NCI-H2171 treated with DMSO at 0.1 percent for 48 hours (cell line): ENCODE measurements at places on chromosomes 11 and 22.
A peak's percentile ranks its signal among the peaks of the same experiment; 100 is the strongest.

GRCh38 chr22:44024288-44024921 is at the start of gene PARVB:
Gene PARVB, plus strand, starts transcription at chr22:44024302. Its CDS starts 38 bp downstream, at chr22:44024340.
- no peak for DNase-seq

- DNase-seq = no peak
These were observed 20.0 kb downstream of the SELENOO start for GRCh38 chr22:50220603-50221409.

DNA sequence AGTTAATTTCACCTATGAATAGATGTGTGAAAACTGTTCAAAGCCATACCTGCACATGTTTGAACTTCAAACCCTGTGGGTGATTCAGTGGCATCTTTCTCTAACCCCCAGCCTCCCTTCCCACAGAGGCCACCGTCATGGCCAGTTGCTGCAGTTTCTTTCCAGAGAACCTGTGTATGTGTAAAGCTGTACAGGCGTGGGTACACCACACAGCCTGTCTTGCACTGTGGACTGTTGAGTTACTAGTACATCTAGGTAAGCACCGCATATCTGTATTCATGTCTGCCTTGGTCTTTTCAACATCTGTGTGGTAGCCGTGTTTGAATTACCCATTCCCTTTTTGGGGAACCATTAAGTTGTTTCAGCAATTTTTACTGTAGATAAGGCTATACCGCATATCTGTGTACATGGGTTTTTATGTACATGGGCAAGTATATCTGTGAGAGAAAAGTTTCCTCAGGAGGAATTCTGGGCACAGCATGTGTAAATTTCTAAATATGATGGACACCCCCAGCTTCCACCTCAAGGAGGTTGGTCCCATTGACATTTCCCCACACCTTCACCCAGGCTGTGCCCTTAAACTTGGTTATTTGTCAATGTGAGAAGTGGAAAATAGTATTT is 13.9 kb downstream of the NEAT1 start:
- DNase-seq = no peak

DNA sequence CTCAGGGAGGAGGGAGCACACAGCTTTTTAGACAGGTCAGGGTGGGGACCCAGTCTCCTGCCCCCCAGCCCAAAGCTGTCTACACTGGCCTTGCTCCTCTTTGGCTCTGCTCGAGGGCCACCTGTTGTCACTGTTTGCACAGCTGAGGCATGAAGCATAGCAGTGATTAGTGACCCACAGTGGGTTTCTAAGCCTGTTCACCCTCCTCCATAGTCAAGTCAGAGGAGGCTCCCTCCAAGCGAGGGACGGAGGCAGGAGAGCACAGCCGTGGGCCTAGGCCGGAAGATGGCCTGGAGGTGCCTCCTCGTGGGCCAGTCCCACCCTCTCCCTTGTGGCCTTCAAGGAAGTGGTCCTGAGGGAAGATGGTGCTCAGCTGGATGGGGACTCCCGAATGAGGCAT is 241.1 kb downstream of the GRIK4 start:
- no peak for DNase-seq

GRCh38 chr22:42493393-42493792 is 26.2 kb downstream of the RRP7A start:
- no peak for DNase-seq

DNA sequence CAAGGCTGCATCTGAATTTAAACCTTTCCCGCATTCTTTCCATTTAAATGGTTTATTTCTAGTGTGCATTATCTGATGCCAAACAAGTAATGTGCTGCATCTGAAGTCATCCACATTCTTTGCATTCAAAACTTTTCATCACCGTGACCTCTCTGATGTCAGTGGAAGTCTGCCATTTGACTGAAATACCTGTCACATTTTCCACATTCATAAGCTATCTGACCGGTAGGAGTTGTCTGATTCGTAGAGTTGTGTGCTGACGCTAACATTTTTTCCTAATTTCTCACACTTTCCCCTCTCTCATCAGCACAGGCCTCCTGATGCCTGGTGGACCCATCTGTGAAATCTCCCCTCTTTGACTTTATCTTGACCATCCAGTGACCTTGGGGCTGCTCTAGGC is 79.9 kb upstream of the BARX2 start:
- DNase-seq = no peak

DNA sequence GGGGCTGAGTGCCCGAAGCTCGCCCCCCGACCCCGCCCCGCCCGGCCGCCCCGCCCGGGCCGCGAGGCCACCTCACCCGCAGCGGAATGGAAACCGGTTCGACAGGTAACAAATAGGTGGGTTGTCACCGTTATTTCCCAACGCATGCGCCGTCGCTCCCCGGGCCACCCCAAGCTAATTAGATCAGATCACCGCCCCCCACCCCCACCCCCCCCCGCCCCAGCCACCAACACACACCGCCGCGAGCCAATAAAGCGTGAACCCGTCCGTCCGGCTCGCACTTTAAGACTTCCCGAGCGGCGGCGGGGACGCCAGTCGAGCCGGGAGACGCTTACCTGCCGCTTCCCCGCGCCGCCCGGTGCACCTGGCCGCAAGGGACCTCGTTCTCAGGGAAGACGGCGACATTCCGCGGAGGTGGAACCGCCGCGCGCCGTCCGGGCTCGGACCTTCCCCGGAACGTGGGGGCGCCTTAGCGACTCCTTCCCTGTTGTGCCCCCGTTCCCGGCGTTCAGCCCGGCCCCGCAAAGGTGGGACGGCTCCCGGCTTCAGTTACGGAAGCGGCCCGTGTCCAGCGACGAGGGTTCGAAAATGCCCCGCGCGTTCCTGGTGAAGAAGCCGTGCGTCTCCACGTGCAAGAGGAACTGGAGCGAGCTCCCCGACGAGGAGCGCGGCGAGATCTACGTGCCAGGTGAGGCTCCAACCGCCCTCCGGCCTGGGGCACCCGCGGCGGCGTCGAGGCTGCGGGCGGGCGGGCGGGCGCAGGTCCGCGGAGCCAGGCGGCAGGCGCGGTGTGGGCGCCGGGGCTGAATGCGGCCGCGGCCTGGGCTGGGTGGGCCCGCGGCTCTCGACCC is at the start of gene OVOL1:
OVOL1 (plus strand) TSS at position 278 of the 851 bp plus-strand sequence; CDS start at position 589, 311 bp downstream.
- peak; percentile 9 for DNase-seq

DNA sequence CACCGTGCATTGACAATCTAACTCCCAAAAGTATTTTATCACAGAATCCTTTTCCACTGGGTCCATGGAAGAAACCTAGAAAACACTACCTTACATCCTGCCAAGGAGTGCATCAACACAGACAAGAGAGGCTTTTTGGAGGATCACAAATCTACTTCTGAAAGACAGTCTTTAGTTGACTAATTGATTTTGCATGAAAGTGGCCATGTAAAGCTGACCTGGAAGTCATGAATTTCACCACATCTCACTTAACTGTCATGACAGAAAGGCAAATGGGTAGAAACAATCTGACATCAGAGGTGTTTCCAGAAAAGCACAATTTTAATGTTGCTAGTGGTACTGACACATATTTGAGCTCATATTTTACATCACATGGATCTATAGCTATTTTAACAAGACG is 101.6 kb downstream of the FAM76B start:
- DNase-seq = no peak

- DNase-seq = no peak
These were observed 33.4 kb upstream of the PTPRJ start for GRCh38 chr11:47946682-47947559.

DNA sequence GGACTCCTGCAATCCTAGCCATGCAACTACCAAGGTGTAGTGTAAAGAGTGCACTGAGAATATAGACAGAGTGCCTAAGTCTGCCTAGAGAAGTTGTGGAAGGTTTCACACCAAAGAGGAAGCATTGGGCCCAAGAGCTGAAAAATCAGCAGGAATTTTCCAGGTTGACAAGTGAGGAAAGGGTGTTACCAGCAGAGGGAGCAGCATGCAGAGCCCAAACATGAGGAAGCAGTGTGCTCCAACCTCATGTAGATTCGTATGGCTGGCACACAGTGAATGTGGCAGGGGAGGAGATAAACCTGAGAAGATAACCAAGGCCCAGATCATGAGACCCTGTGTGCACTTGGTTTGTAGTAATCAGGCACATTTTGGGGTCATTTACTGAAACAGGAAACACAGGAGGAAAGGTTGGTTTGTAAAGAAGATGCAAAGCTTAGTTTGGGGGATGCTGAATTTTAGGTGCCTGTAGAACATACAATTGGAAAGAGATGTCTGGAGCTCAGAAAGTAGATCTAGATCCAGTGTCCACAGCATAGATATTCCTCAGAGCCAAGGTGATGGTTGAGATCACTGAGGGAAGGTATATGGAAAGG is 1.7 kb downstream of the HPX start:
- DNase-seq = no peak

DNA sequence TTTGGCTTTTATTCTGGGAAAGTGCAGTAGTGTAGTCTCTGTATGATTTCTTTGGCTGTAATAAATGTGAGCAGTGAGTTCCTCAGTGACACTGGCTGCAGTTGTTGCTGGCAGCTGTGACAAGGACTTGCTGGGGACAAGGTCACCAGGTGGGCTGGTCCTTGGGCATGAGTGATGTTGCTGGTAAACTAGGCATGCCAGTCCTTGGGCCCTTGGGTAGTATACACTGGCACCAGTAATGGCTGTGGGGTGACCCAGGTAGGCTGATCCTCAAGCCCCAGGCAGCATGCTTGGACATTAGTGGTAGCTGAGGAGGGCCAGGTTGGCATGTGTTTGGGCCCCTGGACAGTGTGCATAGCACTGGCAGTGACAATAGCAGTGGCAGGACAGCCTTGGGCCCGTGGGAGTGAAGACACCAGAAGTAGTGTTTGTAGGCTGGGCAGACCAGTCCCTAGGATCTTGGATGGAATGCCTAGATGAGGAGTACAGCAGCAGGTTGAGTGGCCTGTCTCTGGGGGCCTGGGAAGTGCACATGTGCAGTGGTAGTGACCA is 164.3 kb downstream of the GUCY1A2 start:
- no peak for DNase-seq

GRCh38 chr11:32511926-32512325 is 71.7 kb upstream of the EIF3M start:
- DNase-seq = no peak

DNA sequence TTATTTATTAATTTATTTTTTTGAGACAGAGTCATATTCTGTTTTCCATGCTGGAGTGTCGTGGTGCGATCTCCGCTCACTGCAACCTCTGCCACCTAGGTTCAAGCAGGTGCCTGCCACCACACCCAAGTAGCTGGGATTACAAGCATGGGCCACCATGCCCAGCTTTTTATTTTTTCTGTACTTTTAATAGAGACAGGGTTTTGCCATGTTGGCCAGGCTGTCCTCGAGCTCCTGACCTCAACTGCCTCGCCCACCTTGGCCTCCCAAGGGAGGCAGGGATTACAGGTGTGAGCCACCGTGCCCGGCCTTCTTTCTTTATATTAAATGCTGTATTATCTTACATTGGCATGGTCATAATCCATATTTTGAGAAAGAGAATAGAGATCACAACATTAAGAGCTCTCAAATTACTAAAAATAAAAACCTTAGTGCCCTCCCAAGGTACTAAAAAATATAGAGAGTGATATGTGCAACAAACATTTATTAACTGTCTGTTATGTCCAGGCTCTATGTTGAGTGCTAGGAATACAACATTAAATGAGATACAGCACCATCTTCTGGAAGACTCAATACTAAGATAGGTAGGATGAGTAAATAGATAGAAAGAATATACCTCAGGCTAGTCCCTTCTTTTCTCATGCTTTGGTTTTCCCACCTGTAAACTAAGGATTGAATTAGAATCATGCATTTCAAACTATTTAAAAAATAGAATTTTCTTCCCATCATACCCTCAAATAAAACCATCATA is 84.1 kb downstream of the BBOX1 start:
- DNase-seq = no peak

GRCh38 chr11:44581246-44581645 is 15.8 kb downstream of the CD82 start:
- DNase-seq = no peak

- no peak for DNase-seq
These were observed 2.7 kb upstream of the CPT1A start for GRCh38 chr11:68844376-68844775.

DNA sequence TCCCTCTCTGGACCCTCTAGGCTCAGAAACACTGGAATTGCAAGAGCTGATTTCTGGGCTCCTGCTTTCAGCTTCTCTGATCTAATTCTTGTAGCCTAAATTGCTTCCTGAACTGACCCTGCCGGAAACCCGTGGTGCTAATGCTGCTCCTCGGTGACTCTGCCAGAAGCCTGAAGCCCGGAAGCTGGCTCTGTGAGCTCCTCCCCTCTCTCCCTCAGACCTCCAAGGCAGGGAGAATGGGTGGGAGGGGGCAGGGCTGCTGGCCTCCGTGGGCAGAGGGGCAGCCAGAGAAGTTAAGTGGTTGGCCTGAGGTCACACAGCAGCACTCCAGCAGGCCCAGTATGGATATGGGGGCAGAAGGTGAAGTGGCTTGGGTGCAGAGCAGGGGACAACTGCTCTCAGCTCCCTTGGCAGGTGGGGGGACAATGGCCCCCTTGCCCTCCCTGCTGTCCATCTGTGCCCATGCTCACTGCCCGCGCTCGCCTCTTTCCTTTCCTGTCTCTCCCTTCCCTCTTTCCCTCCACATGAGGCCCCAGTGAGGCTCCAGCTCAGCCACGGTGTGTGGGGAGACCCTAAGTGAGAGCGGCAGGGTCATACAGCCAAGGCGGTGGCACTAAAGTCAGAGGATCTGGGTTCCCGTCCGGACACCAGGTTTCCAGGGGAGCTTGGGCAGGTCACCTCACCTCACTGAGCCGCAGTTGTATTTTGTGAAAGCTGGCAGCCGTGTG is 16.2 kb downstream of the CAPN5 start:
- DNase-seq = no peak

DNA sequence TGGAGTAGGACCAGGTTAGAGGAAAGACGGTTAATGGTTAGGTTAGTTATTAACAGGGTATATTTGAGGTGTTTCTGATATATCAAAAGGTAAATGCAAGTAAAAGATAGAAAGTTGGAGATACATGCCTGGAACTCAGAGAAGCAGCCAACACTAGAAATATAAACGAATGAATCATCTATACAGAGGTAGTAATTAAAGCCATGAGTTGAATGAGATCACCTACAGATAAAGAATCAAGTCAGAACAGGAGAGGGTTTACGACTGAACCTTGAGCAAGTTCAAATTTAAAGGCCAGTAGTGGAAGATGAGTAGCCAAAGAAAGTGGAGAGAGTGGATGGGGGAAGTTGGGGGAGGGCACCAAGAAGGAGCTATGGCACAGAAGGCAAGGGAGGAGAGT is 73.9 kb downstream of the SPON1 start:
- DNase-seq = no peak

- no peak for DNase-seq
These were observed 108.4 kb upstream of the GRAMD1B start for GRCh38 chr11:123321636-123322035.

DNA sequence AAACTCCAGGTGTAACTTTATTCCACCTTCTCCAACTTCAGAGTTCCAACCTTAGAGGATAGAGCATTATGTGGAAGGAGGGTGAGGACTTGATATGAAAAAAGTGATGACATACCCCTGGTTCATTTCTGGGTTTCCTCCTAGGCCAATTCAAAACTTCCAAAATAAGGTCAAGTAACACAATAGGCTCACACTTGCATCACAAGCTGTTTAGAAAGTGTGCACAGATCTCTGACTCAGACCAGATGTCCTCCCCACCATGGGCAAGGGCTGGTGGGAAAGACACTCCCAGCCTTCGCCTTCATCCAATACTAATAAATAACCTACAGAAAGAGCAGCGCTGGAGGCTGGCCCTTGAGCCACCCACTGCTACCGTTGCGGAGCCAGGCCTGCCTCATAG is 5.8 kb upstream of the BUD13 start:
- no peak for DNase-seq
